ENCODE measurements at places on chromosomes 4 and X.

DNA sequence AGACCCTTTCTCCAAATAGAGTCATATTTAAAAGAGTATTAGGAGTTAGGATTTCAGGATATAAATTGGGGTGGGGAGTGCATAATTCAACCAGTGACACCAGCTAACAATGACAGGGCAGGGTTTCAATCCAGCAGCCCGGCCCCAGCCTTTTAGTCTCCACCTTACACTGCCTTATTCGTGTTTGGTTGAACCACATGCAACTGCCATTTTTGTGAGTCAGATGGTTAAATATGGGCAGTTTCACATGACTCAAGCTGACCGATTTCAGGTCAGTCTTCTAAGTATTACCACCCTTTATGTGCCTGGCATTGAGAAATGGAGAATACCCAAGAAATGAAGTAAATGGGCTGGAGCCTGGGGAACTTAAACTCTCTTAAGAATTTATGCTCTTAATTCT, 102.8 kb downstream of the STOX2 start:
- no peak for DNase-seq

- no peak for DNase-seq
Measured at GRCh38 chr4:34534916-34535315, 1709.4 kb downstream of the ARAP2 start.

DNA sequence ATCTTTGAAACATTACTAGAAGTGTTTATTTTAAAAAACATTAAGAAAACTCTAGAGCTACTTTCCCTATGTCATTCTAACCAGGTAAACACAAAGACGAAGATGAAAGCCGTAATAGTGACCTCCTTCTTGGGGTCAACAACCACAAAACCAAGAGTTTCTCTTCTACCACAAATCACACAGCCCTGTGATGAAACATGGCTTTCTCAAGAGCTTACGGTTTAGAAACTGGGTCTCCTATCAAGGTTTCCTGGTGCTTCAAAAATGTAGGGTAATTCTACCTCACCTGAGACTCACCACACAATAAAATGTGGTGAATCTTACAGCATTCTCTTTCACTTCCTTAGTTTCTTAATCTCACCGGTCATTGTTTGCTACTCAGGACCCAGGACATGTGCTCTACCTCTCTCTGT, 50.9 kb downstream of the CORIN start:
- no peak for DNase-seq

GRCh38 chrX:123330229-123330942, 146.3 kb downstream of the GRIA3 start:
- DNase-seq: no peak

GRCh38 chrX:68894513-68895340, 65.9 kb downstream of the EFNB1 start:
- peak; percentile 70 for DNase-seq

DNA sequence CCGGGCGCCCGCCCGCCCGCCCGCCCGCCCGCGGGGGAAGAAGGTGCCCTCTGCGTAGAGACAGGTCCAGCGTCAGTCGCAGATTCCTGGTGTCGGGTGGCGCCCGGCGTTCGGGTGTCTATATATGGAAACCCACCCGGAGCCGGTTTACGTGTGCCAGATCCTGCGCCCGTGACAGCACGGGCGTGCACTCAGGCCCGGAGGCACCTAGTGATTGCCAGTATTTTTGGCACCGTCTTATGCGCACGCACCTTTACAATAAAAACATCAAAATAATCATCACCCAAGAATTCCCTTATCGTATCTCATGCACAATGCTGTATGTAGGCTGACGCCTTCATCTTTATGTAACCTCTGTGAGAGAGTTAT, 519 bp downstream of the SLC25A4 start:
- DNase-seq: peak; percentile 49

GRCh38 chrX:134547047-134547679, 87.2 kb downstream of the HPRT1 start:
- no peak for DNase-seq

GRCh38 chrX:152810403-152810802, 20.2 kb downstream of the CETN2 start:
- no peak for DNase-seq

DNA sequence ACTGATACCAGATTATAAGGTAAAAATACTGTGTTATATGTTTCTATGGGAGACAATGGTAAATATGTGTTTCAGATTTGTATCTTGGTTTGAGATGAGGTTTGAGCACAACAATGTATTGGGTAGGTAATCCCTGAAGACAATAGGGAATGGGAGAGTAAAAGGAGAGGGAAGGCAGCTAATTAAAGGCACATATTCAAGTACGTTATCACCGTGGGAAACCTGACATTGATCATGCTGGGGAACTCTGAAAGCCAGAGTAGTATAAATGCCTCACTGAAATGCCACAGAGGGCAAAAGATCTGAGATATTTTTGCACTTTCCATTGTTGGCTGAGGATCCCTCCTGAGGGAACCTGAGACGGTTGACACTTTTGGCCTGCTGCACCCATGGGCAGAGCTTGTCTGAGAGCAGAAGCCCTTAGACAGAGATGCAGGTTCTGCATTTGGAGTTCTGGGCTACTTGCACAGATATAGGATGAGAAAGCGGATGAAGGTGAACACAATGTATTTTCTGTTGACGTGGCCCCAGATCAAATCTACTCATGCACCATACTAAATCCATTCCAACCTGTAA, 506.7 kb downstream of the PCDH18 start:
- no peak for DNase-seq

DNA sequence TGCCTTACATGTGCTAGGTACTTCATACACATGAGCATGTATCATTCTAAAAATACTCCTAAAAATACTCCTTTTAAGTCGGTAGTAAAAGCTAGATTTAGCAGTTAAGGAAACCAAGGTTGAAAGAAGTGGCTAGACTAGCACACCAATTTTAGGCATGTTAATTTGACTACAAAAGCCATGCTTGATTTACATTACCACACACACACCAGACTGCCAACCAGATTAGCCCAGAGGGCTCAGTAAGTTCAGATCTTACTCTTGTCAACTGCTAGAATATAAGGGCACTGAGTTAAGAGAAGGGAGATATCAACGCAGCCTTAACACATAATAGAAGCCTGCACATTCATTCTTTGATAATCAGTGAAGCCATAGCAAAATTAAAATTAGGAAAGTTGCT, 117.9 kb downstream of the MID1IP1 start:
- DNase-seq: no peak

DNA sequence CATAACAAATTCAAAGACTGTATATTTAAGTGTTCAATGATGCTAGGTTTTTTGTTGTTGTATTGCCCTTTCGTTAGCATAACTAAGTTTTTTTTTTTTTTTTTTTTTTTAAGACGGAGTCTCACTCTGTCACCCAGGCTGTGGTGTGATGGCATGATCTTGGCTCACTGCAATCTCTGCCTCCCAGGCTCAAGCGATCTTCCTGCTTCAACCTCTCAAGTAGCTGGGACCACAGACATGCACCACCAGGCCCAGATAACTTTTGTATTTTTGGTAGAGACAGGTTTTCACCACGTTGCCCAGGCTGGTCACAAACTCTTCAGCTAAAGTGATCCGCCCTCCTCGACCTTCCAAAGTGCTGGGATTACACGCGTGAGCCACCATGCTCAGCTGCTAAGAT, 7.0 kb downstream of the SH3BGRL start:
- DNase-seq: no peak

DNA sequence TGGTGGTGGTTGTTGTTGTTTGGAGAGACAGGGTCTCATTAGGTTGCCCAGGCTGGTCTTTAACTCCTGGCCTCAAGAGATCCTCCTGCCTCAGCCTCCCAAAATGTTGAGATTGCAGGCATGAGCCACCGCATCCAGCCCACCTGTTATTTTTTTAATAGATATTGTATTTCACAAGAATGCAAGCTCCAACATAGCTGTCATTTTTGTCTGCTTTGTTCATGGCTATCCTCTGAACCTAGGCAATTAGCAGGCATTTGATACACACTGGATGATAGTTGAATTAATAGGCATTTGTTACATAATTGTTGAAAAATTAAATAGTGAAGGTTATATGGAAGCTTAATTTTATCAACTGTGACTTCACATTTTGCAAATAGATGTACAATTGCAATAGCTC, 64.7 kb downstream of the BANK1 start:
- DNase-seq: no peak

DNA sequence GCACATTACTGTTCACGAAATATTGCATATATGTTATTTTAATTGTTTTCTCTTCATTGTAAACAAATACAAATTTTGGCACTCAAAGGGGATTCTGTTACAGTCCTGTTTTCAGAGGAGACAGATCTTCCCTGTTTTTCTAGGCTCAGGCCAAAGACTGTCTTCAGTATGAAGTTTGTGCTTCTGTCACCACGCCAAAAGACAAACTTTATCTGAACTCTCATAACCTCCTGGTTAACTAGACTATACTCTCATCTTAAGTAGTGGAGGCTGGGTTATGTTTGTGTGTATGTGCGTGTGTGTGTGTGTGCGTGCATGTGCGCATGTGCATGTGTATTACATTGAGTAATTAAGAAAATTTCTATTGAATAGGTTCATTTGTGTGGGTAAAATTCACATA, 676.8 kb upstream of the HS3ST1 start:
- DNase-seq: no peak

- DNase-seq: no peak
Measured at GRCh38 chrX:124030520-124030919, 69.0 kb downstream of the STAG2 start.

GRCh38 chr4:74055498-74055897, 17.0 kb upstream of the CXCL3 start:
- DNase-seq: no peak

DNA sequence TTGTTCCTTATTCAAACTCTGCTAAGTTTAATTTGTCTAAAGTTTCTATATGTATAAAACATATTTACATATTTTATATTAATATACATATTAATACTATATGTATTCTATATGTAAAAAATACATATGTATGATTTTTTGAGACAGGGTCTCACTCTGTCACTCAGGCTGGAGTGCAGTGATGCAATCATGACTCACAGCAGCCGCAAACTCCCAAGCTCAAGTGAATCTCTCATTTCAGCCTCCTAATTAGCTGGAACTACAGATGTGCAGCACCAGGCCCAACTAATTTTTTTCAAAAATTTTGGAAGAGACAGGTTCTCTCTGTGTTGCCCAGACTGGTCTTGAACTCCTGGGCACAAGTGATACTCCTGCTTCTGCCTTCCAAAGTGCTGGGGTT, 684.9 kb downstream of the TRAM1L1 start:
- no peak for DNase-seq

- peak; percentile 77 for DNase-seq
Measured at GRCh38 chr4:157992038-157992705, 180.7 kb downstream of the GASK1B start.

DNA sequence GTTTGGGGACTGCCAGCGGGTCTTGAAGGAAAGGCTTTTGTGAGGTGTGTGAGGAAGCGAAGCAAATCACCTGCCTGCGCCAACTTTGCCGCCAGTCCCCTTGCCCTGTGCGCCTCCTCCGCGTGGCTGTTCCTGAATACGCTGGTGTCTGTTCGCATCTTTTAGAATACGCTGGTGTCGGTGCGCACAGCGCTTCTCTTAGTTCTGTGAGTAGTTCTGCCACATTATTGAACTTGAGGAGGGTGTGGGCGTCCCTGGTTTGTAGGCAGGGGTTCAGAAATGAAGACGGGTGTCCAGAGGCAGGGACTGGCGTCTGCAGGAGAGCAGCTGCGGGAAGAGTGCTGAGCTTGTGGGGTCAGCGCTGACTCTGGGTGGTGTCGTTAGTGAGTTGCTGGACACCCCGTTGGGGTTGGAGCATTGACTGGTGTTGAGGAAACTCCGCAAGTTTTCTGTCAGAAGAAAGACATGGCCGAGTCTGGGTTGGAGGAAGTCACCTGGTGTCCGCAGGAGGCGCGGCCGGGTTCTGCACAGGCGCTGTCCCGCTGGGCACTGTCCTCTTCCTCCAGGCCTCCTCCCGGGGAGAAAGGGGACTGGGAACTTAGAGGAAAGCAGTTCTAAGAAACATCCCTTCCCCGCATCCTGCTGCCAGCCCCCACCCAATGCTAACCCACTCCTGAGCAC, 930 bp downstream of the ZNF718 start:
- DNase-seq: peak; percentile 59

DNA sequence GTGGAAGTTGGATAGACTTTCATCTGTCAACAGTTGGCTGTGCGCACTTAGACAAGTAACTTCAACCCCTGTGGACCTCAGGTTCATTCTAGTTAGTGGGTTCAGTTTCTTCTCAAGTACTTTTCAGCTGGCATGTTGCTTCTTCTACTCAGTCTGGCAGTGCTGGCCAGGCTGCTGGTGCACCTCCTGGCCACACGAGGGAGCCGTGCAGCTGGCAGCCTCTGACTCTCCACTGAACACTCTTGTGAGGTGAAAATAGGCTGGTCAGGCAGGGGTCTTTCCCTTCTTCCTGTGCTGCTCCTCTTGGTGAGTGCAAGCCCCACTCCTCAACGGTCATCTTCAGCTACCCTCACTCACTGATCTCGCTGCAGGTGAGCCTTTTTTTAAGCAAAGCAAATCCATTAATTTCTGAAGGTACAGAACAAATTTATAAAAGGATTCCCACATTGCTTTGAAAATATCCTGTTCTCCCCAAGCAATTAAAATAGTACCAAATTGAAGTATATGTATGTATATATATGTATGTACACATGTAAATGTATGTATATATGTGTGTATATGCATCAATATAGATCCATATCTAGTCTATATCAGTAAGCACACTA, 30.6 kb downstream of the LONRF3 start:
- peak; percentile 38 for DNase-seq

DNA sequence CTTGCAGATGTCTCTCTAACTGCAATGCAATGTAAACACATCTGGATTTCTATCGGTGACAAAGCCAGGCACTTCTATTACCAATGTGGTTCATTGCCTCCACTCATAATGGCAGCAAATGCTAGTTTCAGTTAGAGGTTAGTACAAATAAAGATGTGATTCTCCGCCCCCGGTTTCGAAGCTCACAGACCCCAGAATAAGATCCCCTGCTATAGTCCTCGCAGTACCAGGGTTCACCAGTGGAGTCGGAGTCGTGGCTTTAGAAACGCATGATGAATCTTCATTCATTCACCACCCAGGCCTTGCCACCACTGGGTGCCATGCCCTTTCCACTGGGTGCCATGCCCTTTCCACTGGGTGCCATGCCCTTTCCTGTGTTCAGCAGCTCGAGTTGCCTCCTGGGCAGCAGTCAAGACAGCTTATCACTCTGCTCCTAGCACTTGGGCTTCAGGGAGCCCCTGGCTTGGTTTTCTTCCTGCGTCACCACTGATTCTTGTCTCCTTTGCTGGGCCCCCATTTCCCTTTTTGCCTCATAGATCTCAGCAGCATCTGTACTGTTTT, 3.5 kb upstream of the NAA10 start:
- DNase-seq: no peak

- no peak for DNase-seq
Measured at GRCh38 chr4:38050560-38051350, 90.6 kb downstream of the PTTG2 start.

- no peak for DNase-seq
Measured at GRCh38 chr4:70752236-70752635, 30.5 kb downstream of the RUFY3 start.
